Fibroblast of skin of right biceps (primary cell): ENCODE measurements at places on chromosomes 2 and 18.

GRCh38 chr2:10019174-10019573 is 24.2 kb upstream of the KLF11 start:
- DNase-seq = no peak

GRCh38 chr18:46134920-46135675 is 30.9 kb downstream of the HAUS1 start:
- no peak for DNase-seq

DNA sequence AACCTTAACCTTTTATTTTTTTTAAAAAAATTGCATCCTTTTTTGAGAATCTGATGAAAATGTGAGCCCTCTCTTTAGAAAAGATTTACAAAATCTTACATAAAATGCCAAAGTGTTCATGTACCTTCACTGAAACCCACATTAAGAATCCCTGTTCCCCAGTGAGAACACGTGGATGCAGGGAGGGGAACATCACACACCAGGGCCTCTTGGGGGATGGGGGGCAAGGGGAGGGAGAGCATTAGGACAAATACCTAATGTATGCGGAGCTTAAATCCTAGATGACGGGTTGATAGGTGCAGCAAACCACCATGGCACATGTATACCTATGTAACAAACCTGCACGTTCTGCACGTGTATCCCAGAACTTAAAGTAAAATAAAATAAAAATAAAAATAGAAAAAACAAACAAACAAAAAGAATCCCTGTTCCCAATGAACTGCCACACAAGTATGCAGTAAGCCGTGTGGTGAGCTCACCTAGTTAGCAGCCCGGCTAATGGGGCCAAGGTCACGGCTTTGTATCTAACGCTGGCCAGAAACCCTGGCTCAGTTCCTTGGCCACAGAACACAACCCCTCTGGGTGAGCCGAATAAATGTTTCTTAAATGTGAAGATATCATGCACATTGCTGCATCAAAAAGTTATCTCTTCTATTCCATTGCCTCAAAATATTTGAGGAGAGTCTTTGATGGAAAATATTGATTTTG is 41.4 kb downstream of the CHST9 start:
- no peak for DNase-seq

- no peak for DNase-seq
Measured at GRCh38 chr2:229342376-229342775, 71.3 kb upstream of the PID1 start.

- peak; percentile 97 for DNase-seq
Measured at GRCh38 chr2:159124441-159124911, 156.0 kb downstream of the TANC1 start.

GRCh38 chr2:240917009-240917683 is 11.0 kb downstream of the CROCC2 start:
- no peak for DNase-seq

GRCh38 chr18:13096719-13097118 is 105.6 kb downstream of the CEP192 start:
- DNase-seq = no peak

DNA sequence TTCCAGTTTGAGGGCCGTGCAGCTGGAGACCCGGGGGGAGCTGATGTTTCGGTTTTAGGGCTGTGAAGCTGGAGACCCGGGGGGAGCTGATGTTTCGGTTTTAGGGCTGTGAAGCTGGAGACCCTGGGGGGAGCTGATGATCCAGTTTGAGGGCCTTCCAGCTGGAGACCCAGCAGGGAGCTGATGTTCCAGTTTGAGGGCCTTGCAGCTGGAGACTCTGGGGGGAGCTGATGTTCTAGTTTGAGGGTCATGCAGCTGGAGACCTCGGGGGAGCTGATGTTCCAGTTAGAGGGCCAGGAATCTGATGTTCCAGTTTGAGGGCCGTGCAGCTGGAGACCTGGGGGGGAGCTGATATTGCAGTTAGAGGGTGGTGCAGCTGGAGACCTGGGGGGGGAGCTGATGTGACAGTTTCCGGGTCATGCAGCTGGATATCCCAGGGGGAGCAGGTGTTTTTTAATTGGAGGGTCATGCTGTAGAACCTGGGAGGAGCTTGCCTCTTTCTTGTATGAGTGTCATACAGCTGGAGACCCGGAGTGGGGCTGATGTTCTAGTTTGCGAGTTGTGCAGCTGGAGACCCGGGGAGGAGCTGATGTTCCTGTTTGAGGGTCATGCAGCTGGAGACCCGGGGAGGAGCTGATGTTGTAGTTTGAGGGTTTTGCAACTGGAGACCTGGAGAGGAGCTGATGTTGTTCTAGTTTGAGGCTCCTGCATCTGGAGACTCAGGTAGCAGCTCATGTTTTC is 153.2 kb downstream of the RTP5 start:
- DNase-seq = no peak

GRCh38 chr2:147646818-147647468 is 197.9 kb upstream of the ACVR2A start:
- no peak for DNase-seq

- DNase-seq = peak; percentile 9
Measured at GRCh38 chr2:106931717-106932335, 45.9 kb upstream of the ST6GAL2 start.

- DNase-seq = peak; percentile 43
Measured at GRCh38 chr2:74778381-74779264, 55.3 kb upstream of the HK2 start.

DNA sequence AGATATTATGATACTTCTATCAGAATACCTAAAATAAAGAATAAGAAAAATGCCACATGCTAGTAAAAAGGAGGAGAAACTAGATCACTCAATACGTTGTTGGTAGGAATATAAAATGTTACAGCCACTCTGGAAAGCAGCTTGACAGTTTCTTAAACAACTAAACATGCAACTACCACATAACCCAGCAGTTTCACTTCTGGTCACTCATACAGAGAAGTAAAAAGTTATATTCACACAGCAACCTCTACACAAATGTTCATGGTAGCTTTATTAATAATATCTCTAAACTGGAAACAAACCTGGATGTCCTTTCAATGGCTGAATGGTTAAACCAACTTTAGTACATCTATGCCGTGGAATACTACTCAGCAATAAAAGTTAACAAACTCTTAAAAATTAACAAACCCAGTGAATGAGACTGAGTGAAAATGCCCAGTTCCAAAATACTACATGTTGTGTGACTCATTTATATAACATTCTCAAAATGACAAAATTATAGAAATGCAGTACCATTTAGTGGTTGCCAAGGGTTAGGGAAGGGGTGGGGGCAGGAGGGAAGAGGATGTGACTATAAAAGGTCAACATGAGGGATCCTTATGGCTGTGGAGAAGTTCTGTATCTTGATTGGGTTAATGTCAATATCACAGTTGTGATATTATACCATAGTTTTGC is 124.1 kb downstream of the MMADHC start:
- DNase-seq = peak; percentile 28

DNA sequence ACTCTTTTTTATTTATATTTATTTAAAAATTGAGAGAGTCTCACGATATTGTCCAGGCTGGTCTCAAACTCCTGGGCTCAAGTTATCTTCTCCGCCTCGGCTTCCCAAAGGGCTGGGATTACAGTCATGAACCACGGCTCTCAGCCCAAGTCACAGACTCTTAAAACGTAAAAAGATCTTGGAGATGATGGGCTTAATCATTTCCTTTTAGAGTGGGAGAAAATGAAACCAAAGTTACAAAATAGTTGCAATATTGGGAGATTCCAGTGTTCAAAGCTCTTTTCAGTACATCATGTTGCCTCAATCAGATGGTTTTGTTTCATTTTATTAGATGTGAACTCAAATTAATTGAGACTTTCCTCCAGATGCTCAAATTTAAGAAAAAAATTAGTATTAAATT is 151.4 kb upstream of the XPO1 start:
- no peak for DNase-seq

DNA sequence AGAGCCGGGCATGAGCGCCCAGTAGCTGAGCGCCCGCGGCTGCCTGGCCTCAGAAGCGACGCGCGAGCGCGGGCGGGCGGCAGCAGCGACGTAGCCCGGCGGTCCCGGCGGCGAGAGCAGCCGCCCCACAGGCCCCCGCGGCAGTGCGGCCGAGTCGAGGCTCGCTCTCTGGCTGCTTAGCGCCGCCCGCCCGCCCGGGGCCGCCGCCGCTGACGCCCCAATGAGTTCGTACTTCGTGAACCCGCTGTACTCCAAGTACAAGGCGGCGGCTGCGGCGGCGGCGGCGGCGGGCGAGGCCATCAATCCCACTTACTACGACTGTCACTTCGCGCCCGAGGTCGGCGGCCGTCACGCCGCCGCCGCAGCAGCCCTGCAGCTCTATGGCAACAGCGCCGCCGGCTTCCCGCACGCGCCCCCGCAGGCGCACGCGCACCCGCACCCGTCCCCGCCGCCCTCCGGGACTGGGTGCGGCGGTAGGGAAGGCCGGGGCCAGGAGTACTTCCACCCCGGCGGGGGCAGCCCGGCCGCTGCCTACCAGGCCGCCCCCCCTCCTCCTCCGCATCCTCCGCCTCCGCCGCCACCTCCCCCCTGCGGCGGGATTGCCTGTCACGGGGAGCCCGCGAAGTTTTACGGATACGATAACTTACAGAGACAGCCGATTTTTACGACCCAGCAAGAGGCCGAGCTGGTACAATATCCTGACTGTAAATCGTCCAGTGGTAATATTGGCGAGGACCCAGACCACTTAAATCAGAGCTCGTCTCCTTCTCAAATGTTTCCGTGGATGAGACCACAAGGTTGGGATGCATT is 847 bp downstream of the HOXD8 start:
- peak; percentile 96 for DNase-seq

DNA sequence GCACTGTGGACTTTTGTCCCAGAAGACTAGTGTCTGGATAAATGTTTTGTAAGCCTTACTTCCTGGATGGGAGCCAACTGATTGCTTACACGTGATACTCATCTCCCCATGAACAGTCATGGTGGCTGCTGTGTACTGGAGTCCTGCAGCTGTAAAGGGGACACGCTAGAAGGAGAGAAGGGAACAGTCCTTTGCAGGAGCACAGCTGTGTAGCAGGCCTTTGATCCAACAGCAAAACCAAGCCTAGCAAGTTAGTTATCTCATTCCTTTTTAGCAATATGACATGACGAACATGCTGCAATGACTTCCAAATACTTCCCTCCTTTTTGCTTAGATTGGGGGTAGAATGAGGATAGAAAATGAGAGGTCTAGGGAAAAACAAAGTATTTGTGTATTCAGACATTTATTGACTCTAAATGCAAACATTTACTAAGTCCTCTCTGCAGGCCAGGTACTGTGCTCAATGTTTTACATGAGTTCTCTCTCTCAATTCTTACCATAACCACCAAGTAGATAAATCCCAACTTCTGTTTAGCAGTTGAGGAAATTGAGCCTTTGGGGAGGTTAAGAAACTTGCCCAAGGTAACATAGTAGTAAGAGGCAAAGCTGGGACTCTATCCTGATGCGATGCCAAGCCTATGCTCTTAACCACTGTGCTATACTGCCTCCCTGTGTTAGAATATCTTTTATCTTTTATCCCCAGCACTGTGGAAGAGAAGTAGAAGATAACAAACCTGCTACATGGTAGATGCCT is 55.4 kb upstream of the CD28 start:
- DNase-seq = peak; percentile 61

GRCh38 chr18:48904847-48905394 is 45.8 kb downstream of the SMAD7 start:
- no peak for DNase-seq

DNA sequence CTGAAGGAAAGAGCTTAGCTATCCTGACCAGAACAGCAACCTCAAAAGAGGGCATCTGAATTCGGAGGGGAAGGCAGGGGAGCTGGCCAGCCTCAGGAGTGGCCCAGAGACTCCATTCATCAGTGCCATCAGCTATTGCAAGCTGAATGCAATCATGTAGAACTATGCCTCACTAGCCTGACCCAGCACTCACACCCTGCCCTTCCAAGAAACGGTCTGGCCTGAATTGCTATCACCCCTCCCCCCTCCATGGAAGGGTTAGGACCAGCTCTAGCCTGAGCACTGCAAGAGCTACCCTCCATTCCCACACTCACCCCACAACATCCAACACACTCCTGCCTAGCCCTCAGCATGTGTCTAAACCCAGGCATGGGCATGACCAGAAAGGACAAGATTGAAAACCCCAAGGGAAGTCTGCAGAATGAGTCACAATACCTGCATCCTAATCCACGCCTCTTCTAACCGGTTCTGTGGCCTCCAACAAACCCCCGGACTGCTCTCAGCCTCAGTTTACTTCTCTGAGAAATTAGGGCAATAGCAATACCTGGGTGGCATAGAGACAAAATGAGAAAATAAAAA is 120.3 kb downstream of the BCL11A start:
- no peak for DNase-seq

DNA sequence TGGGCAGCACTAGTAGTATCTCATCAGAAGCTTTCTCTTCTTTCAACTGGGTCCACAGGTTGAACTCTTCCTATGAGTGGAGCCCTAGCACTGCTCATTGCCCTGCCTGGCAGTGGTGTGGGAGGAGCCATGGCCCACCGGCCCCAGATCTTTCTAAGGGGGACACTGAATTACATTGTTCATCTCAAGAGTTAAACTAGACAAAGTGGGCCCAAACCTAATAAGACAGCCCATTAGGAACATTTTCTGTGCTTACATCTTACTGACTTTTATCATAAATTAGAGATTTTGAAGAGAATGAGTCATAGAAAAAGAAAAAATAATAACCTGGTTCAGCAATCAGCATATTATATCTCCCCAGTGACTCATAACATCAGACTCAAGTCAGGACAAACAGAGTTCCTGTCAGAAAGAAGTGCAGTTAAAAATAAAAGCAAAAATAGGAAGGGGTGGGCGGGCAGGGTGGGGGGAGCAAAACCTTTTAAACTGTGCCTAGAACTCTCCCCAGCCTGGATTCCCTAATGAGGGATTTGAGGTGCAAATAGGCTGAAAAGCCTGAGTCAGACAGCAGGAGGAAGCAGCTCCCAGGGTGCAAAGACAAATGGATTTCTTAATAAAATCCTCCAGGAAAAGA is 161.6 kb upstream of the TRIB2 start:
- DNase-seq = peak; percentile 77

DNA sequence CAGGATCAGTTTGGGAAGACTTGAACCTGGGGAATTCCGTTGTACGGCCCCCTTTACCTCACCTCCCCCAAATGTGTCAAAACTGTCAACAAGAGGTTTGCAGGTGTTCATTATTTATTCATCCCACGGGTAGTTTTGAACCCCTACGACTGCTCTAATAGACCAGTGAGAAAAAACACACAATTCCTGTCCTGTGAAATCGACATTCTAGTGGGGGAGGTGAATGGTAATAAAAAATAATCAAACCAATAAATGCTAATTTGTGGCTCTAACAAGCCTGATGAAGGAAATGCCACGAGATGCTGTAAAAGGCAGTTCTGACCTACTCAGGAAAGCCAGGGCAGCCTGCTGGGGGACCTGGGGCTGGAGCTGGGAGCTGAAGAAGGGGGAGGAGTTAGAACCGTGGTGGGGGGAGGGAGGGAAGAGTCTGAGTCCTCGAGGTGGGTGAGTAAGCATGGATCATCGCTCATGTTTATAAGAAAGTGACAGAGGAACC is 463 bp upstream of the DNAJB2 start:
- no peak for DNase-seq
